Activated T-helper 17 cell treated with anti-CD3 and anti-CD28 coated beads, Interleukin-2, amount 50 U/mL, for 72 hours (primary cell): ENCODE measurements at places on chromosomes 6 and 20. TPM values are rescaled to one million over a fixed set of nuclear protein-coding genes. Genes with fewer than 3 reads are reported as not detected.

Gene FAXC
- not detected for total RNA-seq

Gene FAM184A
- total RNA-seq: 9.5 TPM

Gene CST5
- not detected for total RNA-seq

Gene BHLHE23
- not detected for total RNA-seq

Gene GNAS-AS1
- total RNA-seq: 1.0 TPM

Gene FOXO3
- 21.3 TPM for total RNA-seq

Gene BRD2
- 229 TPM for total RNA-seq

- ATAC-seq: no peak
Measured at GRCh38 chr20:54922096-54922495, 446.7 kb downstream of the DOK5 start.

- ATAC-seq: peak; percentile 18
Measured at GRCh38 chr6:84524636-84525035, 239.8 kb downstream of the TBX18 start.

DNA sequence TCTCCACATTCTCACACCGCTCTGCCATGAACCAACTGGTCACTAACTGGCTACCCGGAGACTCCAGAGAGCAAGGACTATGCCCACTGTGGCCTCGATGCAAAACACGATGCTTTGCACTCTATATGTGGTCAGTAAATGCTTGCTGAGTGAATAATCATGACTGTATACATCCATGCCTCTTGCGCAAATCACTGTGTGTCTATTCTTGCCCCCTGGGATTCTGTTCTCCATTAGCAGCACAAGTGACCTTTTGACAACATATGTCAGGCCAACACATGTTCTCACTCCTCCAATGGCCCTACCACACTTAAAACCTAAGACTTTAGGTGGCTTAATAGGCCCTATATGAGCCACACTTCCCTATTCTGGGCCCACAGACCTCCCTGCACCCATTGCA is 16.9 kb downstream of the KIF16B start:
- ATAC-seq: no peak

DNA sequence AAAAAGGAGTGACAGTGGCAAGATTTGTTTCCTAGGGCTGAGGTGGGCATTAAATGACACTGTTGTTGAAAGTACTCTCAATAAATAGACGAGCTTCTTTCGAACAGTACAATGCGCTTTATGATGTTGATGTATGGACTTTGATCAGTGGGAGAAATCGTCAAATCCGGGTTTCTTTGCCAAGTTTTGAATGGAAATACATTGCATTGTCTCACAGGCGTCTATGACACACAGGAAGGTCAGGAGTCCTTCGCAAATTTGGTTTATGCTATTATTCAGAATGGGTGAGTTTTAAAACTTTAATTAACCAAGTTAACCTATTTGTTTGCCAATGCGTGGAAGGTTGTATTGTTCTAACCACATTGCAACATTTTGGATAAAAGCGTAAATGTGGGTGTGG is 547.3 kb upstream of the SLC35B3 start:
- ATAC-seq: no peak

DNA sequence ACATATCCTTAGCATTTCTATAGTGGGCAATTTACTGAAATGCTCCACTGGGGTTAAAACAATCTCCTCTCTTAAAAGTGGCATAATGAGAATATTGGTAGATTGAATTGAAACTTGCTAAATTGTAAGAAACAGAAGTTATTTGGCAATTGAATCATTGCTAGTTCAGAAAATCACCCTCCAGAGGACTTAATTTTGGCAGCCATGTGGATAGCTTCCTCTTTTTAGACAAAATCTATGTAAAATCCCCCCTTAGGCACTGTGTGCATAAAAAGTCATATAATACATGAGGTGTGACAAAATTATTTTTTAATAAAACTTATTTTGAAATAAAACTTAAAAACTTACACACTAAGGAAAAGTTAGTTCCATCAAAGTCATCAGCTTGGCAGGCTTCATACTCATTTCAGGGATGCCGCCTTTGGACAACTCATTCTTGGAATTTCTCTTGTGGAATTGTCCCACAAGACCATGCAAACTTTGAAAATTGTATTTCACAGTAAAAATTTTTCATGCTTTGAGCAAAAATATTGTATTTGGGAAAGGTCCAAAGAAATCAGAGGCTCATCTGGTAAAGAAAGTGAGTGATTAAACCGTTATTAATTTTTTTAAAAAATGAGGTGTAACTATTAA is 473.0 kb downstream of the BCKDHB start:
- no peak for ATAC-seq

- ATAC-seq: no peak
Measured at GRCh38 chr20:37449276-37449675, 71.8 kb upstream of the NNAT start.

DNA sequence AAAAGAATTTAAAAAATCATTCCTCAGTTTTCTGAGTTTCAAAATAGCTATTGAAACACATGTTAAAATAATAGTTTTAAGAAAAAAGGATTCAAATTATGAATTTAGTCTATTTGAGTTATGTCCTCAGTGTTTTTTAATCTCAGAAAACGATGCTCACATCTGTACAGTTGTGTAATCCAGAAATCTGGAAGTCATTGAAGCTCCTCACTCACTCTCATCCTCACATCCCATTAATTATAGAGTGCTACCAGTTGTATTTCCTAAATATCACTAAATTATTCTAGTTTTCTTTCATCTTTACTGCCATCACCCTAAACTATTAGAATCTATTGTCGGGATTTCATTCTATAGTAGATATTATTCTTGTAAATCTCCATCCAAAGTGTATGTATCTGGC is 234.7 kb upstream of the RIMS1 start:
- ATAC-seq: no peak

- no peak for ATAC-seq
Measured at GRCh38 chr20:25039697-25040437, 18.1 kb downstream of the ACSS1 start.

- ATAC-seq: no peak
Measured at GRCh38 chr6:25103603-25104002, 167.8 kb upstream of the RIPOR2 start.

GRCh38 chr20:63697868-63698545 is 1.6 kb downstream of the TNFRSF6B start:
- no peak for ATAC-seq

DNA sequence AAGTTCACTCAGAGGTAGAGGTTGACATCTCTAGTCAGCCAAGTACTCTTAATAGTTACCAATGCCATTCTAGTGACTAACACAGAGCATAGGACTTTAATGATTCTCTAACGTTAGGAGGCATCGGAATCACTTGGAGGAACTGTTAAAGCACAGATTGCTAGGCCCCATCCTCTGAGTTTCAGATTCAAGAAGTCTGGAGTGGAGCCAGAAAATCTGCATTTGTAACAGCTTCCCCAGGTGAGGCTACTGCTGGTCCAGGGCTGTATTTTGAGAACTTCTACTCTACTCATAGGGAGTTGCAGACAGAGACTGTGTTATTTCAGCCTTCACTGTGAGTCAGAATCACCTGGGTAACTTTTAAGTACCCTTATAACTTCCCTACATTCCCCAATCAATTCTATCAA is 5.7 kb downstream of the LMBRD1 start:
- ATAC-seq: no peak

DNA sequence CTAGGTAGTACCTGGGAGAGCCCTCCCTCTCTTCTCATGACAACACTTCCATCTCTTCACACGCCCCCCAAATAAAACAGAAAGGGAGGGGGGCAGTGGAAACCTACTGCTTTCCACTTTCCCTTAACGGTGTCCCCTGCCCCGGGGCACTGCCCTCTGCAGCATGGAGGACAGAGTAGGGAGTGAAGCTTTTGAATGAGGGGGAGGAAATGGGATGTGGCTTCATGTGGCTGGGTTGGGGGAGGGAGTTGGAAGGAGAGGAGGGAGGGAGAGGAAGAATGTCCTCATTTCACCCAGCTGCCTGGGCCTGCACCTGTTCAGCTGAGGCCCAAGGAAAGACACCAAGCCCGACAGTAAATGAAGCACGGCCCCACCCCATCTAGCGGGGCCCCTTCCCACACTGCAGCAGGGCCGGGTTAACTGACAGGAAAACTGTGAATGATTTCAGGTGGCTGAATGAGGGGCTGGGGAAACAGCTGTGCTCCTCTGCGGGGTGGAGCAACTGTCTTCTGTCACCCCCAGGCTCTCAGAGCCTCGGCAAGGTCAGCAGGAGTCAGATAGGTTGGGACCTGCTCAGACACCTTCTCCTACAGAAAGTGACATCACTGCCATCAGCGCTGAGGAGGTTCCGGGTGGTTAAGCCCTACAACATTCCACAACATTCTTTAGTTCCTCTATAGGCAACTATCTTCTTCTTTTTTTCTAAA is 40.0 kb upstream of the TAF8 start:
- ATAC-seq: peak; percentile 62

DNA sequence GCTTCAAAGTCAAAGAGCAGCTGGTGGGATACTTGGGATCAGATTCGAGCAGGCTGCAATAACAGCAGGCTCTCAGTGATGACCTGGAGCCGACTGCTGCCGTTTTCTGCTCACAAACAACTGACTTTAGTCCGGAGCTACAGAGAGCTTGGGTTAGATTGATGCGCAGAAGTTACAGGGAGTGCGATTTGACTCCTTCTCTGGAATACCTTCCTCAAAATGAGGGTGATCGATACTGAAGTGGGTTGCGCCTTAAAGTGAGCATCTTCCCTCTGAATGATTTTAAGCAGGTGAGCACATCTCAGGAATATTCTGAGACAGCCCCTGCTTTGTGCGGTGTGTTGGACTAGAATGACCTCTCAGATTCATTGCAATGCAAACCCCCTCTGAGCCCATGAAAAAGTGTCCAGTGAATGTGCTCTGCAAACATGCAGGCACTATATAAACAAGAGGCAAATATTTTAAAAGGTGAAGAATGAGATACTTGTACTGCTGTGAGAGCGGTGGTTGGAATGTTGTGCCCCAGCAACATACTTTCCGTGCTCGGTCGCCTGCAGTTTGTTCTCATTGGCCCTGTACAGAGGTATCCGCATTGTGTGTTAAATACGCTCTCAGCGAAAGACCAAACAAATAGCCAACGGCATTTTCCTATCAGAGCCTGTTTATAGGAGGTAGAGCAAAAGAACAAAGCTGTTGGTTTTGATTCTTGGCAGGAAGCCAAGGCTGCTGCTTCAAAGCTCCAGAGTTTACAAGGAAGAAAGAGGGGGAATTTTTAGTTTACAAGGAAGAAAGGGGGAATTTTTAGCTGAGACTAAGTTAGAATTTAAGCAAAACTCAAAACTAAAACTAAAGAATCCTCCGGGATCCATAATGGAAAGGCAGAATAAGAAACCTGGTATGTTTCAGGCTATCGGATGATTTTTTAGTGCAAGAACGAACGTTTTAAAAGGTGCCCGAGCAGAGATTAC is 67.7 kb downstream of the PHACTR2 start:
- ATAC-seq: no peak

- ATAC-seq: no peak
Measured at GRCh38 chr6:160110586-160111123, 11.0 kb upstream of the SLC22A1 start.

DNA sequence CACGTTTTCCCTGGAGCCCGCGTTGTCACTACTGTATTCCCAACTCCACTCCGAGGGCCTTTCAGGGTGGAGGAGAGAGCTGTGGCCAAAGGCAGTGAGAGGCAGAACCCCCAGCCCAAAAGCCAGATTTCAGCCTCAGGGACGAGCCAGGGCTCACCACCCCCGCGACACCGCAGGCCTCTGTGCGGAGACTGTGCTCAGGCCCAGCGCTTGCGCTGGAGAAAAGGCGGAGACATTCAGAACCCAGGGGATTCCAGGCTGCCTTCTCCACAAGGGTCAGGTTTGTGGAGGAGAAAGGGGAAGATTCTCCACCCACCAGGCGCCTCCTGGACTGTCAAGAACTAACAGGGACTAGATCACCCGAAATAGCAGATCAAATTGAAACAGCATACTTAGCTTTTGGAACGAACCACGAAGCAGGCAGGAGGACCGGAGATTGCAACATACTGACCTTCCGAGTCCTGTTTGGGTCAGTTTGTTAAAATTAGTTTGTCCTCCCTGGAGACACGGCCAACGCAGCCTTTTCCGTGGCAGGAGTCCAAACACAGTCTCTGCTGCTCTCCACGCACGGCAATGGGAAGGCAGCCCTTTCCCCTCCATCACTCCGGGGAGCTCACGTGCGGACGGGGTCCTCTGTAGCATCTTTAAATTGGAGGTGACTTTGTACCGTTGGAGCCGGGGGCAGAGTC is 14.4 kb downstream of the DLL1 start:
- ATAC-seq: no peak

- no peak for ATAC-seq
Measured at GRCh38 chr20:24836661-24837299, 112.3 kb upstream of the CST7 start.

DNA sequence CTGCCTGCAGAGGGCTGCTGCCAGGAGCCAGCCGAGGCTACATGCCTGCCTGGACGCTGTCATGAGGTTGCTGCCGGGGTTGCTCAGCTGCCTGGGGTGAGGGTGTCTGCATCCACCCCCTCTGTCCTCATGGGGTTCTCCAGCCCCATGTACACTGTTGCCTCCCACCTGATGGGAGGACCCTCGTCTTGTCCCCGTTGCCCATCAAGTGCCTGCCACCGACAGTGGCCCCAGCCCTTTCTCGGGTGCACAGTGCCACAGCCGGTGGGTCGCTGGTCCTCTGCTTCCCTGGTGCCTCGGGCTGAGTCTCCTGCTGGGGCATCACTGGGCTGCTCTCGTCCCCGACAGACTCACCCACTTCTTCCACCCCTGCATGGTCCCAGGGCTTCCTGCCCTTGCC is 313.7 kb downstream of the CDH4 start:
- ATAC-seq: no peak

DNA sequence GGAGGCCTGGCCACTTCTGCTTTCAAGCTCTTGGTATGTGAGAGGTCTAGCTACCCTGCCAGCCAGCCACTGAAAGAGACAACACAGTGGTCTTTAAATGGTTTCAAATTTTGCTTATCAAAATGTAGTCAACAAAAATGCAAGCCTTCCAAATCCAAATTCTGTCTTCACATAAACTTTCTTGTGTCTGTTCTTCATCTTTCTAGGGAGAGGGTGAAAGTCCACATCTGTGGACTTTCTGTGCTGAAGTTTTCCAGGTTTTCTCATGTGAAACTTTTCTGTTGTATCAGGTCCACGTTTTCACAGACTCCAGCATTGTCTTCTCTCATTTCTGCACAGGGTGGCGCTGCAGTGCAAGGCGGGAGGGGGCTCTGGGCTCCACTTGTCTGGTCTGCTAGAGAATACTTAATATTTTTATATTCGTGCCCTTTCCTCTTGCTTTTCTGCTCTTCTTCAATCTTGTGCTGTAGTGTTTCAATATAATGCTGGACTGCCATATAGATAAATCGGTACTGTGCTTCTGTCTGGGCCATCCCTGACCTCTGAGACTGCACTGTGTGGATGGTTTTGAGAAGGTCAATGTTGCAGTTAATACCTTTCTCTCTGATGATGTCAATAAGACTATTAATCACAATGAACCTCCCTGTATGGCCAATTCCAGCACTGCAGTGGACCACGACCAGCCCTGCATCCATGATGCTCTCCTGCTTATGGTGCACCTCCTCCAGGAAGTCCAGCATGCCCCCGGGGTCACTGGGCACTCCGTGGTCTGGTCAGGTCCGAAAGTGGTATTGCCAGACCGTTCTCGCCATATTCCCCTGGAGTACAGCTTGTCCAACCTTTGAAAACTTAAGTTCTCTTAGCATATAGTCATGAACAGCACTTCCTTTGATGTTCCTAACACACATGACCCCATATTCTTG is 161.6 kb upstream of the TNFAIP3 start:
- ATAC-seq: no peak

GRCh38 chr6:106117579-106117978 is 31.4 kb downstream of the PRDM1 start:
- peak; percentile 38 for ATAC-seq
